Omental fat pad (tissue), 4 donors: ENCODE measurements at places on chromosomes 12 and 14.

DNA sequence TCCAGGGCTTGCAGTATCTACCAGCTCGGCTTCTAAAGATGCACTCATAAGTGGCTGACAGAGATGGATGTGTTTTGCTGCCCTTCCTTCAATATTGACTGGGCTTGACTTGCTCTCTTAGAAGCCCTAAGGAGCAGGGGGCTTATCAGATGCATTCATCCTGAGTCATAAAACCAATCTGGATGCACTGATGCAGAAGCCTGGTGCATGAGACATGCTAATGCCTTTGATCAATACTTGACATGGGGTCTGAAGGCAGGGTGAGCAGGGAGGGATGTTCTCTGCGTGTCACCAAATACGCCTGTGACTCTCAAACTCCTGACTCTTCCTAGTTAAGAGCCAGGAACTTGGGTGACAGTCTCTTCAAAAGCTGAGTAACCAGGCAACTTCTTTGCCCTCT is 77.8 kb upstream of the HSPB8 start:
- DNase-seq = no peak

- no peak for DNase-seq
These were observed 45.9 kb downstream of the TSPAN9 start for GRCh38 chr12:3122841-3123678.

DNA sequence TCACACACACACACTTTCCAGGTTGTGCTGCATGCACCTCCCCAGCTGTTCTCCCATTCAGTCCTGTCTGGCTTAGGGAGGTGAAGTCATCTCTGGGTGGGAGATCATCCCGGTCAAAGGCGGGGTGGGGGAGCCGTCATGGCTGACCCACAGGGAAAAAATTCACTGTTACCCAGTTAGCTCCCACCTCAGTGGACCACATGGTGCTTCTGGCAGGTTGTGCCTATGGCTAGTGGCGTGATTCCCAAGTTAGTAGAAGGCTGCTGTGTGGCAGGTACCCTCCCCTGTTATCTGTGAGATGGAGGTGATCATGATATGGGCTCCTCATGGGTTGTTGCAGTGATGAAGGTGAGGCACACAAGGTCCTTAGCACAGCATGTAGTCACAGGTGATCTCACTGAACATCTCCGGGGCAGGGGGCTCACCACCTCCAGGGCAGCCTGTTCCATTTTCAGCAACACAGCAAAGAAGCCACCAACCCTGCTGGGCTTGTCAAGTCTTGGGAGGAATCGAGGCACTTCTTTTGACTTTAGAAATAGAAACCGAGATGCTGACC is 154.9 kb upstream of the CCND2 start:
- no peak for DNase-seq

- DNase-seq = no peak
These were observed 182.7 kb upstream of the TMPO start for GRCh38 chr12:98332642-98333041.

DNA sequence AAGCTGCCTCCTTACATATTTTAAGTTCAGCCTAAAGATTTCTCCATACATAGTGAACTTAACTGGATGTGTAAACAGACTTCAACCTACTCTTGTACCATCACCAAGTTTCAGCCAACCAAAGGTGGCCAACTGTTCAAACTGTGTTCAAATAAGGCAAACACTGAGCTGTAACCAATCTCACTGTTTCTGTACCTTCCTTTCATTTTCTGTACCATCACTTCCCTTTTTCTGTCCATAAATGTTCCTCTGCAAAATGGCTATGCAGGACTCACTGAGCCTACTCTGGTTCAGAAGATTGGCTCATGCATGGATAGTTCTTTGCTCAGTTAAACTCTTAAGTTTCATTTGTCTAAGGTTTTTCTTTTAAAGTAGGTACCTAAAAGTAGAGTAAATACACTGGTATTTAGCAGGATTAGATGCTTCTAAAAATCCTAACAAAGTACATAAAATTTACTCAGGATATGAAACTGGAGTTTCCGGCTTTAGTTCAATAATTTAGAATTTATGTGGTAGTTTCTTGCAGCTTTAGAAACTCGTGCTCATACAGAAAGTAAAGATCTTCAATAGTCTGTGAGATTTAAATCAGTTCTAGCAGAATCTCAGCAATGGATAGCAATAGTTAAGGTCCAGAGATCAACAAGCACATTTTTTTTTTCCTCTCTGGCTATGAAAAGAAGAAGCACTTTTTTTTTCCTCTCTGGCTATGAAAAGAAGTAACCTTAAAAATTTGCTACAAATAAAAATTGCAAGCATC is 282.0 kb upstream of the PPFIA2 start:
- DNase-seq = no peak

DNA sequence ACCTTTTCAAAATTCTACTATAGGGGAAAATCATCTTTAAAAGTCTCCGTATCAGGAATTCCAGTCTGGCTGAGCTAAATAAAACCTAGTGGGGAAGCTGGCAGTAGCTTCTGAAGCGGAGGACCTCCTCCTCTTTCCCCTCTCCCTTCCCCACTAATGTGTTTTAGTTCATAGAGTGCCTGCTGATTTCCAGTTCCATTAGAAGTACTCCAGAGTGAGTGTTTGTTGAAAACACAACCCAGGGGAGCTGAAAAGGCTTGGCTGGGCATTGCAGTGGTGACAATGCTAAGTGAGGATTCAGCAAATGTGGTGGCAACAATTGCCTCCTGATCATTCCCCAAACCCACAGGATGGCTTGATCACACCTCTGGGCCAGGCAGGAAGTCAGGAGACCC is 144.2 kb upstream of the FRMD6 start:
- DNase-seq = no peak

DNA sequence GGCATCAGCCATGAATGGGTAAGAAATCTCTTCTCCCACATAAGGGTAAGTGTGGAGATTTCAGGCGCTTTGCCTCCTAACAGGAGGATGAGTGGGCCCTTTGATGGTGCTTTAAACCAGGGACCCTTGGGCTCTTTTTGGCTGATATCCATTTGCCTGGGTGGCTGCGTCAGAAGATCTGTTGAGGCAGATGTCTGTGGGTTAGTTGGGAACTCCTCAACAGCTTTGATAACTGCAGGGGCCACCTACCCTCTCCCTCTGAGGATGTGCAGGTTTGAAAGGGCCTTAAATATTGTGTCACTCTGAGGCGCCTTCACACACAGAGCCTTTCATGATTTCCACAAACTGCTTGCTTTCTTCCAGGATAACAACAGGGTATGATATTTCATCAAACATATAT is 210.7 kb downstream of the PPM1H start:
- no peak for DNase-seq

GRCh38 chr14:34220921-34221320 is 241.1 kb downstream of the SPTSSA start:
- DNase-seq = no peak

DNA sequence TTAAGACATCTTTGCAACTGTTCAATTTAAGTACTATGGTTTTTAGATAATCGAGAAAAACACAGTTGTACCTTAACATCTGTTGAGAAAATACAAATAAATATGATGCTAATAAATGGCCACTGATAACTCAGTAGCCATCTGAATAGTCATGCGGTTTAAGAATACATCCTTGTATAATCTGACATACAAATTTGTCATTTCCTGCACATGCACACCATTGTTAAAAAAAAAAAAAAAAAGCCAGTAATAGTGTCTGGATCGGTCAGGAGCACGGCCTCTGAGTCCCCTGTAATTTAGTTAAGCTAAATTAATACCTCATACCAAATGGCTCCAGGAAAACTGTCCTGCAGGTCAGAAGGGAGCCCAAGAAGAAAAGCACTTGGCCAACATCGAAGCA is 16.8 kb downstream of the RFC5 start:
- no peak for DNase-seq

DNA sequence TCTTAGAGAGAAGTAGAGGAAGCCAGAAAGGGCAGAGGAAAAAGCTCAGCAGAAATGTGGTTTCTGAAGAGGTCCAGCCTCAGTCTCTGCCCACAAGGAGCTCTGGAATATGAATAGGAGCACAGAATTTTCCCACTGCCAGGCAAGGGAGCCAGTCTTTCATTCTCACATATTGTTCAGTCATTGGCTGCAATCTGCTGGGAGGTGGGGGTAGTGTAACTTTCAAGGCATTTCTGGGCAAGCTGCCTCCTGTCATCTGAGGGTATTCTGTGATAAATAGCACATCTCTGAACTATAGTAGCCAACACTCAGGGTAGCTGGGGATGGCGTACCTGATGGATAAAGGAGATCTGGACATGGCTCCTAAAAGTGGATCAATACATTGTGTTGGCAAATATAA is 127.2 kb downstream of the LRRK2 start:
- no peak for DNase-seq

- DNase-seq = no peak
These were observed 1031.8 kb downstream of the GALC start for GRCh38 chr14:86961106-86961716.

GRCh38 chr14:37246427-37246829 is 48.7 kb downstream of the MIPOL1 start:
- no peak for DNase-seq

DNA sequence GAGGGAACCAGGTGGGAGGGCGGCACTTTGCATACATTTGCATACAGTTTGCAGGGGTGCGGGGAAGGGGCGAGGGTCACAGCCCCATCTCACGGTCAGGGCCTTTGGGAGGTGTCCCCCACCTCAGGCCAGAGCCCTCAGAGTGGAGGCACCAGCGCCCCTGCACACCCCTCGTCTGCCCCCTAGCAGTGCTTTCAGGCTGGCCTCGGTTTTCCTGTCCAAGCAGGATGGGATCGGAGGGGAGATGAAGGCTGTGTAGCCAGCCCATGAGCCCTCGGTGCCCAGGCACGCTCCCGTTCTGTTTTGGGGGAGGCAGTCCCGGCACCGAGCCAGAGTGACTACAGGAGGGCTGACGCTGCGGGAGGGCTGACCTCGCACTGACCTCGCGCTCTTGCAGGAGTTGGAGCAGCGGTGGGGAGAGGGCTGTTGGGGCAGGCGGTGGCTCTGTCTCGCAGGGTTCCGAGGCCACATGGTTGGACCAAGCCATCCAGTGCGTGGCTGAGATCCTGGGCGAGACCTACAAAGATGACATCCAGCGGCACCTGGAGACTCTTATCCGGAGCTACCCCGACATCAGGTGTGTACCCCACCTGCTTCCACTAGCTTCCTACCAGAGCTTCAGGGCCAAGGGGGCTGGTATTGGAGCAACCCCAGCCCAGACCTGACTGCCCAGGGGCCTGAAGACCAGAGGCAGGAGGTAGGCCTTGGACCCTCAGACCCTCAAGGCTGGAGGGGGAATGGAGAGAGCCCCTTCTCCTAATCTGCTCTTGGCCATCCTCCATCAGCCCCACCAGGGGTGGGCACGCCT is 13.6 kb downstream of the EXOC3L4 start:
- DNase-seq = no peak

- no peak for DNase-seq
These were observed 118.9 kb downstream of the SLC35F4 start for GRCh38 chr14:57747036-57747435.

DNA sequence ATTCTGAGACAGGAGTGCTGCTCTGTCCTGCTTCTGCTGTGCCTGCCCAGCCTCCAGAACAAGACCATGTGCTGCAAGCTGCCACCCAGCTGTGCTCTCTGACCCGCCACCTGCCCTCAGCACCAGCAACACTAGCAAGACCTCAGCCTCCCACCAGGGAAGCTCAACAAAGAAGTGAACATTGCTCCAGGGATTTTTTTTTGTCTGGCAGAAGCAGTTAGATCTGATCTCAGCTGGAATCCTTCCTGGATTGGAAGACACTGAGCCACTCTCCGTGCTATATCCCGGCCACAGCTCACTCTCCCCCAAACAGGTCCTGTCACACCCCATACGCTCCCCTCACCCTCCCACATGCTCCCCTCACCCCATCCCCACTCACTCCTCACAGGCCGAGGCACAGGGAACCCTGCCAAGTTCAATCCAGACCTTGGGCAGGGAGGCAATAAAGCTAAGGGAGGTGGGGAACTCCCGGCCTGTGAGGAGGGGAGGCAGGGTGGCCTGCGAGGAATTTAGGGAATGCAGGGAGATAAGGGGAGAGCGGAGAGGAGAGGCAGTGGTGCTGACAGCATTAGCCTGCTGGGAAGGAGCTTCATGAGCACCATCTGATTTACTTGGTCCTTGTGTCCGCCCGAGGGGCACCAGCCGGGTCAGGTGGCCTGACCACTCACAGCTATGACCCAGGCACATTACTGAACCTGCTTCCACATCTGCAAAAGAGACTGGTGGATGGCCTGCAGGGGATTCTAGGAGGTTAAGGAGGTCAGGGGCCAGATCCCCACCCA is 29.7 kb downstream of the CCDC85C start:
- DNase-seq = no peak

- no peak for DNase-seq
These were observed 79.1 kb upstream of the PTGDR start for GRCh38 chr14:52188381-52188780.

- no peak for DNase-seq
These were observed 66.8 kb downstream of the SPATA7 start for GRCh38 chr14:88452231-88452630.

- no peak for DNase-seq
These were observed 13.6 kb downstream of the LRRK2 start for GRCh38 chr12:40238266-40238902.

- no peak for DNase-seq
These were observed 44.3 kb downstream of the TMTC2 start for GRCh38 chr12:82730953-82731459.

- DNase-seq = no peak
These were observed 749.6 kb downstream of the SLC16A7 start for GRCh38 chr12:60345442-60345841.

DNA sequence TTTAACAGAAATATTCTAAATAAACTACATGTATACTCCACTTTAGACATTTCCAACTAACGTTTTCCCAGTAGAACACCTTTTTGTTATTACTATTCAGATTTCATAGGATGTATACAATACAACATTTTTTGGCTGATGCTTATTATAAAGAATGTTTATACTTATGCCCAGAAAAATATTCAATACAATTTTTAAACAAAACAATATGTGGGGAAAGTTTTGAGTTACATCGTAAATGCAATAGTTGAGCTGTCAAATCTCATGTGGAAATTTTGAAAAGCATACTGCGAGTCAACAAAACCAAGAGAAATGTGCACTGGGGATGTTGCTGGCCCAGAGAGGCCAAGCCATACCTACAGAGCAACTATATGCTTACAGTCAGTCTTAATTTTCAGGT is 18.2 kb upstream of the MON2 start:
- no peak for DNase-seq

- no peak for DNase-seq
These were observed 703.7 kb upstream of the MGAT4C start for GRCh38 chr12:86959766-86960458.

GRCh38 chr14:95300002-95300696 is 19.6 kb downstream of the CLMN start:
- DNase-seq = no peak

- DNase-seq = no peak
These were observed 14.1 kb downstream of the OTUB2 start for GRCh38 chr14:94040247-94040646.

GRCh38 chr12:117555889-117556288 is 194.5 kb upstream of the NOS1 start:
- no peak for DNase-seq

DNA sequence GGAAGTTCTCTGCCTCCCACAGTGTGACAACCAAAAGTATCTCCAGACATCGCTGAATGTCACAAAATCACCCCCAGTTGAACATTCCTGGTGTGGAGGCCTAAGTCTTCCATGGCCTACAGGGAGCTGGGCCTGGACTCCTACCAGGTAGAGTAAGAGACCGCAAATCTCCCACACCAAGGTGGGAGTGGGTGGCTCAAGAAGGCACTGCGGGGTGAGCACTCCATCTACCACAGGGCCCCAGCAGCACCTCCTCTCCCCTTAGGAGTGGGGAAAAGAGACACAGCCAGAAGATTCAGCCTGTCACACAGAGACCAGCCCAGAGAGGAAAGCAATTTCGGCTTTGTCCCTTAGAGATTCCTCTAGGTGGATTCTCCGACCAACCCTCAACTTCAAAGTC is 25.5 kb downstream of the LRTM2 start:
- no peak for DNase-seq
